Right ventricle myocardium superior (tissue), 1 donor: ENCODE measurements at places on chromosomes 2 and 18. TPM values are rescaled to one million over a fixed set of nuclear protein-coding genes. Genes with fewer than 3 reads are reported as not detected.

GRCh38 chr2:197134206-197134605 lies 176.4 kb downstream of the ANKRD44 start:
- no peak for DNase-seq

DNA sequence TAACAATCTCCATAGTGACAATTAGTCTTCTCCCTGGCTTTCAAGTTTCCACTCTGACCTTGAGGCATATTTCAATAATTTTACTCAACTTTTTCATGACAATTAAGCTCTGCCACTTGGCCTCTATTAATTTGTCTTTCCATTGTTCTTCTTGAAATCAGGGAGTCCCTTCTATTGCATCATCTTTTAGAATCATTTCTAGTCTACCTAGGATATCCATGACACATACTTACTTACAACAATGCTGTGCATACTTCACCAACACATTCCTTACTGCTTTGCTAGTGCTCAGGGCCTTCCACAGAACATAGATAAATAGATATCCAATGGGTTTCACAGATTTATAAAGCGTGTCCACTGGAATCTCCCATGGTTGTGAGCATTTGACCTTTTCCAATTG lies 331.5 kb upstream of the LRP1B start:
- DNase-seq = no peak

DNA sequence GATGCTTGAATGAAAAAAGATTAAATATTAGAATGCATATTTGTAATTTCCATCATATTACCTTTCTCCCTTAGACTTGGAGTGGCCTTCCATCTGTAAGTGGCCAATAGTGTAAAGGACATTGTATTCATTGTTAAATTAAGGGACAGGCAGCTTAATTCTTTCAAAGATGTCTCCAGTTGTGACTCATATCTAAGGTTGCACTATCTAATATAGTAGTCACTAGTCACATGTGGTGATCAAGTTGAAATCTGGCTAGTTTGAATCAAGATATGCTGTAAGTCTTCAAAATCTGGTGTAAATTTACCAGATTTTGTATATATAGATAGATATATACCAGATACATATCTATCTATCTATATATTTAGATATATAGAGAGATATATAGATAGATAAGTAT lies 52.4 kb upstream of the AGPS start:
- no peak for DNase-seq

DNA sequence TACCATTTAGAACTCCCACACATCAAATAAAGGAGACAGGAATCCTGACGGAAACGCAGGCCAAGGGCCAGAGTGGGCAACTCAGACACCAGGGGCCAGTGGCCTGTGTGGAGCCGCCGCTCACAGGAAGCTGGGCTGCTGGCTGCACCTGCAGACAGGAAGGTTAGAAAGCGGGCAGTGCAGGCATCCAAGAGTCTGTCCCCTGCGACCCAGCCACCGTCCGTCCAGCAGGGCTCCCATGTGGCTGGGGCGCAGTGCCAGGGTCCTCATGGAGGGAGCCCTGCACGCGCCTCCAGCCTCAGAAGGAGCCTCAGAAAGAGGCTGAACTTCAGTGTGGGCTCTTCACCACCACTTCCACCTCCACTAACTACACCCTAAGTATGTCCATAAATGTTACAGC lies 2.5 kb upstream of the ANO7 start:
- DNase-seq = peak; percentile 28

DNA sequence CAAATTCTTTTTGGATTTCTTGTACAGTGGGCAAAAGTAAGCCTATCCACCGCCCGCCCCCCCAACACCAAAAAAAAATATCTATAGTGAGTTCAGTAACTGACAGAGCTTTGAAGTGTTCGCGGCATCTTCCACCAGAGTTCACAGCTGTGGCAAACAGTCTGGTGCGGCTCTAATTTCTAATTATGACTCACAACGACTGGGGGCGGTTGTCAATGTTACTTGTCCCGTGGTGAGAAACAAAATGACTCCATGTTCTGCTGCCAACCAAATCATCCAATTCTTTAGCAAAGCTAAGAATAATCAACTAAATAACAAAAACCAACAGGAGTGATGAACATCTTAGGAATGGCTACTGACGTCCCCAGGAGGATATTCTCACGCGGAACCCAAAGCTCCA lies 392.5 kb upstream of the SALL3 start:
- DNase-seq = no peak

GRCh38 chr2:47309472-47309951 lies 93.4 kb upstream of the MSH2 start:
- no peak for DNase-seq

The PAX3 gene
- not detected for total RNA-seq
